ENCODE measurements at places on chromosomes 13 and 19. TPM values are rescaled to one million over a fixed set of nuclear protein-coding genes. Genes with fewer than 3 reads are reported as not detected.

- DNase-seq: no peak
Measured at GRCh38 chr13:44045180-44045562, 165.5 kb downstream of the LACC1 start.

- DNase-seq: no peak
Measured at GRCh38 chr13:95049772-95050171, 251.5 kb downstream of the ABCC4 start.

DNA sequence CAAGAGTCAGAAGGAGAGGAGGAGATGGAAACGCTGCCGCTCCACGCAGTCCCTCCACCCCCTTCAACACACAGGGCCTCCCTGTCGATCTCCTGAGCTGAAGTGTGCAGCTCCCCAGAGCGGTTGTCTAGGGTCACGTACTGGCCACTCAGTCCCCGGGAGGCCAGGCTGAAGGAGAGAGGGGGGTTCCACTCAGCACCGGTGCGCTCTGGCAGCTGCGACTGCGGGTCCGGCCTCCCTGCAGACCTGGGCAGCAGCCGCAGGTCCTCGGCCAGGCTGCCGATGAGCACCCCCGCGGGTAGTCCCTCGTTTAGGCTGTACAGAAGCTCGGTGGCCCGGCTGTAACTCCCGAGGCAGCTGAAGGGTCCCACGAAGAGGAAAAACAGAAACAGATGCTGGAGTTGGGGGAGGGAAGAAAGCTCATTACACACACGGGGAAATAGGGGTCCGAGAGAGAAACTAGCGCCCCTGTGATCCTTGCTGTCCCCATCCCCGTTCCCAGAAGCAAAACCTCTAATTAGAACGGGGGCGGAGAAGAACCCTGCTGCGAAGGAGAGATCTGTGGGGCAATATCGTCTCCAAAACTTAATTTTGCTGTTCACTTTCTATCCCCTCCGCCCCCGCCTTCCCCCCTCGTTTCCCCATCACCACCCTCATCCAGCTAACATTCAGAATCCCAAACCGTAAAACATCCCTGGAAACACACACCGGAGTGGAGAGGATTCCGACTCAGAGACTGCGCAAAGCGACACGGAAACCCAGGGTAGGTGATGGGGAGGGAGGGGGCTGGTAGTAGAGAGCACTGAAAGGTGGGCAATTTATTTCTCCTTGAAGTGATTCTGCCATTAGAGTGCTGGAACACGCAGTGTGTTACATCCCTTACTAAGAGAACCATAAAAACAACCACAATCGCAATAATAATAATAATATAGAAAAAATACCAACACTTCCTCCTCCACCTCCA is 1.8 kb downstream of the PCDH20 start:
- DNase-seq: no peak

GRCh38 chr19:46025835-46026234 is 3.0 kb upstream of the PGLYRP1 start:
- DNase-seq: no peak

GRCh38 chr19:5803752-5804515 is 933 bp upstream of the NRTN start:
- DNase-seq: peak; percentile 76

DNA sequence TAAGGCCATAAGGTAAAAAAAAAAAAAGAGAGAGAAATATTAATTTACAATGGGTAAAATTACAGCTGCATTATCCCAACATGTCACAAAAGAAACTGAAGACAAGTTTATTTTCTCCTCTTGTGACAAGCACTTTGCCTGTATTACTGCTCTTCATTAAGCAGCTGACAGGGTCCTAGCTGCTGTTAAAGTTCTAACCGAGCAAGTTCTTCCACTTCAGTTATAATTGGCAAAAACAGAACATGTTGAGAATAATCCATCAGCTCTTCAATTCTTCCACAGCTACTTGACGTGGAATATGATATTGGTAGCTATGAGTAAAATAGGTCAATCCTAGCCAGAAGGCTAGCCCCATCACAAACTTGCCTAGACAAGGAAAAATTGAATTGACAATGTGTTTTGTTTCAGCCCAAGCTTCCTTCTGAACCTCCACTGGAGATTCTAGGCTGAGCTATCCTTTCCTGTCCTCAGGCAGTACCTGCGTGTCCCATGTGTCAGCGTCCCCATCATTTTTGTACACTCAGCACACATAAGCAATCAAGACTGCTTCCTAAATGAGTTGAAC is 32.2 kb upstream of the DOCK9 start:
- no peak for DNase-seq

GRCh38 chr13:101977475-101977874 is 424.4 kb downstream of the FGF14 start:
- DNase-seq: no peak

Gene ACER1
- total RNA-seq: not detected

Gene KLHL26
- total RNA-seq: 7.5 TPM

DNA sequence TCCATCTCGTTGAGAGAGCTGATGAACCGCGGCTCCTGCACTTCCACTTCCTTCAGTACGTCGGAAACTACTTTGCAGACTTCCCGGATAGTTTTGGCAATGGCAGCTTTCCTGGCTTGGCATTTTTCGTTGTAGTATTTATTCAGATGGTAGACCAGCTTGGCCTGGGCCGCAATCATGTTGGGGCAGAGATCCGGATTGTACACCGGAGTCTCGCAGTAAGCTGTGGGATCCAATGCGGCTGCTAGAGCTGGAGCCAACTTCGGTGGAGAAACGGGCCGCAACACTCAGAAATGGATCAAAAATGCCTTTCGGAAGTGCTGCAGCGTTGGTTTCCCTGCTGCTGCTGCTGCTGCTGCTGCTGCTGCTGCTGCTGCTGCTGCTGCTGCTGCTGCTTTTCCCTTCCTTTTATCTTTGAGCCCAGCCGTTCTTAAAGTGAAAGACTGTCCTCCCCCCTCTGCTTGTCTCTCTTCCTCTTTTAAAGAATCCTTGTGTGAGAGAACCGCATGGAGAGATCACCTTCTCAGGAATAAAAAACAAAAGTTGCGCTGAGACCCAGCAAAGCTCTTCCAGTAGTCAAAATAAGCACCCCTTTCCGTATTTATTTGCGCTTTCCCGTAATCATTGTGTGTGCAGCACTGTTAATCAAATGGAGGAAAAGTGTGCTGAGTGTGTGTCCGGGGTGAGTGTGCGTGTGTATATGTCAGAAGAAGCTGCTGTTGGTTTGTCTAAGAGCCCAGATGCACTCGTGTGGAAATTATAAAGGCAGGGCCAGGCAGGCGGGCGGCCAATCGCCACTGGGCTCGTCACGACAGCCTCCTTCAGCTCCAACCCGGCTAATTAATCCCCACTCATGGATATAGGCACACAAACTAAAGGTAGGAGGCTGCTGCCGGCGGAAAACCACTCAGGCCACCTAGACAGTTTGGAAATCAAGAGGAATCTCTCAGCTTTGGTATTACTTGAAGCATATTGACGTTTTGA is at the start of gene MAB21L1:
Gene MAB21L1, minus strand, starts transcription at position 730 of the 984 bp plus-strand sequence. Its CDS starts 551 bp downstream, at position 179.
- DNase-seq: peak; percentile 78

DNA sequence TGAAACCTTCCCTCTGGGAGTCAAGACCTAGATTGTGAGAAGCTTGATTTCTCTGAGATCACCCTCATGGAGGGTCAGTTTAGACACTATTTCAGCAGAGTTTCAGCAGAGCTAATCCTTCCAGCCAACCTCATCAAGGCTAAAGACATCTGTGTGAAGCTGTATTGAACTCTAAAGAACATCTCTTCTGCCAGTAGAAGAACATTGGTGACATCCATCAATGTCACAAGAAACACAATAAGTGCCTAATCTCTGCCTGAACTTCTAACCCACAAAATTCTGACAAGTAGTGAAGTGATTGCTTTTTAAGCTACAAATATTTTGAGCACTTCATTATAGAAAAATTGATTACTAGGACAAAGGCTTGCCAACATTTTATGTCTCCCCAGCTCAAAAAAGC is 475.8 kb upstream of the PCDH20 start:
- no peak for DNase-seq

Gene PSG7
- total RNA-seq: not detected

DNA sequence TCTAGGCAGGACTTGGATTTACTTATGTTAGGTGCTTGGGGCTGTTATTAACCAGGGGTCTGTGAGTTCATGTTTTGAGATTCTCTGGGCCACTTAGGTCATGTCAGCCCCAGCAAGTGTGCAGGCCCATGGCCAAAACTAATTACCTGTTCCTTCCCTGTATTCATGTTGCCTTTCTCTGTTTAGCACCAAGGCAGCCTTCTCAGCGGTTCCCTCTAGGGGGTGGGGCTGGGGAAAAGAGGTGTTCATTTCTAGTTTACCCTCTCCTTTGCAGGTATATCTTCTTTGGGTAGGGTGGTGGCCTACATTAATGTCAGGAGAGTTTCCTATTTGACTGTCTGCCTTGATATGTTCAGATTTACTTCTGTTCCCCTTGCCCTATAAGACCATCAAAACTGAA is 61.7 kb downstream of the PDS5B start:
- no peak for DNase-seq

DNA sequence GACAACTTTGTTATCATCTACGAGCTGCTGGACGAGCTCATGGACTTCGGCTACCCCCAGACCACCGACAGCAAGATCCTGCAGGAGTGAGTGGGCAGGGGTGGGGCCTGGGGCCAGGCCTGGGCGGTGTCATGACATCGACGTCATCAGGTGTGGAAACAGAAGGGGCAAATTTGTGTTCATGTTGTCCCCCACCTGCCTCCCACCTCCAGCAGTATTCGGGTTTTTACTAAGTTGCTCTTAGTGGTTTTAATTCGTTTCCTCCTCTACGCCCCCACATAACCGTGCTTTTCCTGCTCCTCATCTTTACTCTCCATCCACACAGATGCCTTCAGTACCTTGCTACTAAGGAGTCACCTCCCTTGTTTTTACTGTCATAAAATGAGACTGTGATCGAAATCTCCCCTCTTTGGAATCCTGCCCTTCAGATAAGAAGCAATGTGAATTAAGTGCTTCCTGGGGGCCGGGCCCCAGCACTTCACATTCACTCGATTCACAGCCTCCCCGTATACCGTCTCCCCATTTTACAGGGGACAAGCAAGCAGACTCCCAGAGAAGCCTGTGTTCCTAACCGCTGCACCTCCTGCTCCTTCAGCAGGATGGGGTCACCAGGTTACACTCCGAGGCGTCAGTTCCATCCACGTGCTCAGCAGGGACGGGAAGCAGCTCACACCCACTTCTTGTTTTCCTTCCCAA is 10.5 kb downstream of the AP1M1 start:
- no peak for DNase-seq

DNA sequence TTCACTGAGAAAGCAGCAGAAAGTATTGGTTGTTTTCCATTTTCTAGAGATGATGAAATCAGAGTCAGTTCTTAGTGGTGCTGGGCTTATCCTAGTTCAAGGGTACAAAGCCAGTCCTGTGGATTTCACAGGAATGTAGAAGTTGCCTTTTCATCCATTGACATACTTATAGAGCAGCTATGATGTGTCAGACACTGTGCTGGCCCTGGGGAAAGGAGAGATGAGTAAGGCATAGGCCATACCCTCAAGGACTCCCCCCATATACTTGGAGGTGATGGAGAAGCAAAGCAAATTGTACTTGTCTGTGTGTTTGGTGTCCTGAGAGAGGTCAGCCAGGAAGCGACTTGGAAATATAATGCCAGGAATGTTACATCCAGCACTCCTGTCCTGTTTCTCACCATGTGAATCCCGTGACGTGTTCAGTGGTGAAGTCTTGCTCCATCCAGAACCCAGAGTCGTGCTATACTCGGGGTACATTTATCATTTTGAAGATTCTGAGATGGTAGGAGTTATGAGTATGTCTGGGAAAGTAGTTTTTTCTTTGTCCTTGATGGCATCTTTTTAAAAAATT is 22.6 kb downstream of the ERCC5 start:
- no peak for DNase-seq

GRCh38 chr19:19204181-19204580 is 967 bp upstream of the NR2C2AP start:
- DNase-seq: no peak

GRCh38 chr19:38838208-38838985 is 6.8 kb upstream of the ECH1 start:
- no peak for DNase-seq

DNA sequence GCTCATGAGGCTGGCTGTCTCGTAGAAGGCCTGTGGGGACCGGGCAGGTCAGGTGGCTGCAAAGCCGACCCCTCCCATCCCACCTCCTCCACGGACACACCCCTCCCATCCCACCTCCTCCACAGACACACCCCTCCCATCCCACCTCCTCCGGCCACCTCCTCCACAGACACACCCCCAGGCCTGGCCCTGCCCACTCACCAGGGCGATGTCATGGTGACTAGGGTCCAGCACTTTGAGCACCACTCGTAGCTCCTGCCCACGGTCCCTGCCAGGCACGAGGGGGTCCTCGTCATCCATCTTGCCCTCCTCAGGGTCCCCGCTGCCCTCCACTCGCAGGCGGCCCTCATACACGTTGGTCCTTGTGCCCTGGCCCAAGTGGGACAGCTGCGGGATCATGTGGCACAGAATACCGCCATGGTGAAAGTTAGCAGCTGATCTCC is 18.8 kb downstream of the TYK2 start:
- DNase-seq: no peak

- DNase-seq: no peak
Measured at GRCh38 chr13:113897966-113898365, 34.1 kb upstream of the GAS6 start.

Gene TRPC4
- 1.6 TPM for total RNA-seq

GRCh38 chr19:658916-659839 is 3.8 kb downstream of the RNF126 start:
- peak; percentile 28 for DNase-seq

GRCh38 chr13:106595625-106596024 is 27.7 kb upstream of the ARGLU1 start:
- DNase-seq: no peak
